Type B pancreatic cell (in vitro differentiated cells): ENCODE measurements at places on chromosomes 1 and 21. TPM values are rescaled to one million over a fixed set of nuclear protein-coding genes. Genes with fewer than 3 reads are reported as not detected.
A peak's percentile ranks its signal among the peaks of the same experiment; 100 is the strongest.

GRCh38 chr1:225695578-225696337 lies 42.8 kb upstream of the ENAH start:
- H3K36me3 ChIP-seq = peaks cover 7% of the 10 kb centered on the region
- H3K27me3 ChIP-seq = no peaks in the 10 kb centered on the region
- H3K4me1 ChIP-seq = peaks cover 34% of the 10 kb centered on the region
- no peak for DNase-seq
- H3K4me3 ChIP-seq = no peak overlapping the region

The PCAT6 gene
- 7.9 and 13.9 TPM in 2 replicates for total RNA-seq

GRCh38 chr1:165383067-165383466 lies 26.6 kb upstream of the LMX1A start:
- no peaks in the 10 kb centered on the region for H3K36me3 ChIP-seq
- H3K27me3 ChIP-seq = peaks cover 38% of the 10 kb centered on the region
- no peak for DNase-seq
- no peaks in the 10 kb centered on the region for H3K4me1 ChIP-seq

- H3K4me3 ChIP-seq = peak overlapping the region; percentile 9
- peaks cover 3% of the 10 kb centered on the region for H3K36me3 ChIP-seq
- H3K27me3 ChIP-seq = peaks cover 2% of the 10 kb centered on the region
- peak overlapping the region; percentile 77 for H3K27ac ChIP-seq
- H3K4me1 ChIP-seq = peaks cover 23% of the 10 kb centered on the region
These were observed 21.7 kb upstream of the LAMC2 start for GRCh38 chr1:183164340-183164739.

DNA sequence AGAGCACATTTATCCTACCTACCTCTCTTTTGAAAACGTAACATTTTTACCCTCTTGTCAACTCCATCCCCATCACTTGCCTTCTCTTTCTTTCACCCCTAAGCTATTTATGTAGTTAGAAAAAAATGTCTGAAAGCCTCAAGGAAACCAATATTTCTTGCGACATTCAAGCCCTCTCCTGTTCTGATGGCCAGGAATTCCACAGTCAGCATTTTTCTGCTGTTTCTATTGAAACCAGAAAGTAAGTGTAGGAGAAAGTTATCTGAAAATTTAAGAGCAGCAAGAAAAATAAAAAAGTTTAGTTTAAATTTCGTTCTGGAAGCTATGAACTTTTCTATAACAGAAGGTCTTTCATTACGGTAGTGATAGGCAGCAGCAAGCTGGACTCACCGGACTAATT lies 247.6 kb upstream of the PBX1 start:
- H3K4me1 ChIP-seq = peaks cover 24% of the 10 kb centered on the region
- DNase-seq = no peak
- H3K27me3 ChIP-seq = no peaks in the 10 kb centered on the region
- H3K36me3 ChIP-seq = no peaks in the 10 kb centered on the region
